LoVo (cell line): ENCODE measurements at places on chromosomes 2 and 18.

DNA sequence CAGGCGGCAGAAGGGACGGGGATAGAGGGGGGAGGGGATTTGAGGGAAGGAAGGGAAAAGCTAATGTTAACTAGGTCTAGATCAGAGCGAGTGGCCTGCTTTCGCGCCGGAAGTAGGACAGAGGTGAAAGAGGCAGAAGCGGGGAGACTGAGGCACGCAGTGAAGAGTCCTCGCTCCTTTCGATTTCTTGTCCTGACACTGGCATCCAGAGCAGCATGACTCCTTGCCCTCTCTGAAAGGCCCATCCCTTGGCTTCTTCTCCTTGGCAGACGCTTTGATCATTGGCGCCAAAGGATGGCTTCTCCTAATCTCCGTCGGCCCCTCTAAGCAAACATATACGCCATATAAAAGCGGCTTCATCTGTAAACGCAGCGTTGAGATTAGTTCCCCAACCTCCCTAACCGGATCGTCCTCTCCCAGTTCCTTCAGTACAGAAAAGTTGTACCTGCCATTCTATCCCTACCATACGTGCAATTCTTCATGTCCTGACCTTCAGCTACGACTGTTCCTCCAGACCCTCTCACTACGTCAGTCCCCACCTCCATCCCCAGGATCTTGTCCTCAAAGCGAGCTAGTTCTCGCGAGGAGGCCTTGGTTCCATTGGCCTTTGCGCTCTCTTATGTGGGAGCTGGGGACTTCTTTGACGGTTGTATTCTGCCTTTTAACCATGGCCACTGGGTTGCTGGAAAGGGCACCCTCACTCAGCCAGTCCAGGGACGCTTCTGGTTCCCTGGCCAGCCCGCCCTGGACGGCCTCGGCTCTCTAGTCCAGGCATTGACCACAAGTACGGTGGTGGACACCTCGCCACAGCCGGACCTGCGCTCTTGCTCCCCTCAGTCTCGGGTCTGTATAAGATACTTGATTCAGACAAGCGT lies 857 bp upstream of the NEUROD1 start:
- DNase-seq = no peak

DNA sequence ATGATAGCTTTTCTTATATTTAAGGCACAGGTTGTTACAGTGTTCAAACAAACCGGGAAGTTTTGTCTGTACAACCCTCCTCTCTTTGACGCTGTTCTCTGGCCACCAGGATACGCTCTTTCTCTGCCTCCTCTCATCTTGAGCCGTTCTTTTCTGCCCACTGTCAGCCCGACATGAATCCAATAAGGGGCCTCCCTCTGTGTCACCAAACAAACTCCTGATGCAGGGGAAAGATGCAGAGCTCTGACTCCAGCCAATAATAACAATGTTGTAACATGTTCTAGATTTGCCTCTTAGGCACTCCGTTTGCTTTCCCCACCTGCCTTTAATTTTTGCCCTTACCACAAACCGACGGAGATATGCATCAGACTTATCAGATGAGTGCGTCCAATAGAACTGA lies 449.3 kb downstream of the SLC4A3 start:
- no peak for DNase-seq

DNA sequence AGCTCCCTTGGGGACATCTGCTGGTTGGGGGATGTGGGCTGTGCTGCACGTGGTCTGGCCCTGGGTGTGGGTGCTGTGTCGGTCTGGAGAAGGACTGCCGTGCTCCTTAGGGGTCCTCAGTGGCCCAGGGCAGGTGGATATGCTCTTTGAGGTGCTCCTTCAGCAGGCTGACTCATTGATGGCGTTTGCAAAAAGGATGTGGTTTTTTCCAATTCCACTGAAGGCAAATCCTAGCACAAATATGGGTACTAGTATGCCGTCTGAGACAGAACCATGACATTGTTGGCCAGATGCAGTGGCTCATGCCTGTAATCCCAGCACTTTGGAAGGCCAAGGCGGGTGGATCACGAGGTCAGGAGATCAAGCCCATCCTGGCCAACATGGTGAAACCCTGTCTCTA lies 3.3 kb downstream of the PPP1R7 start:
- no peak for DNase-seq

DNA sequence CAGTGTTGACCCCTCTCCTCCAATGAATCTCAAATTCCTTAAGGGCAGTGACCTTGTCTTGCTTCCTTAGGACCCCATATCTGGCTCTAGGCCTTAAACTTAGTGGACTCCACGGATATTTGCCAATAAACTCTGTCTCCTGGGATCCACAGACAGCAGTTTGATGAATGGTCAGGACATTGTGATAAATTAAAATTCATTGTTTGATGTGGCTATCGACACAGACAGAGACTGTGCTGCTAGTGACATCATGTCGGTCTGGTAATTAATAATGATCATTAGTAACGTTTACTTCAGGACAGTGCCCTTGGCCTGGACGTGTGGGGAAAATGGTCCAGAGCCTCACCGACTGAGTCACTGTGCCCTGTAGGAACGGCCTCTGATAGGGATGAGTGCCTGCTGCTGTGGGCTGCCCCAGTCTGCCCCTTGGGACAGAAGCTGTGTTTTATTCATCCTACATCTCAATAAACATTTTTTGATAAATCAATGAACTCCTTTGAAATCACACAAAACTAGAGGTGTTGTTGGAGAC lies 5.2 kb upstream of the SLC35F6 start:
- no peak for DNase-seq

- DNase-seq = no peak
Observed at GRCh38 chr2:213261715-213262114, 22.5 kb upstream of the SPAG16 start.

DNA sequence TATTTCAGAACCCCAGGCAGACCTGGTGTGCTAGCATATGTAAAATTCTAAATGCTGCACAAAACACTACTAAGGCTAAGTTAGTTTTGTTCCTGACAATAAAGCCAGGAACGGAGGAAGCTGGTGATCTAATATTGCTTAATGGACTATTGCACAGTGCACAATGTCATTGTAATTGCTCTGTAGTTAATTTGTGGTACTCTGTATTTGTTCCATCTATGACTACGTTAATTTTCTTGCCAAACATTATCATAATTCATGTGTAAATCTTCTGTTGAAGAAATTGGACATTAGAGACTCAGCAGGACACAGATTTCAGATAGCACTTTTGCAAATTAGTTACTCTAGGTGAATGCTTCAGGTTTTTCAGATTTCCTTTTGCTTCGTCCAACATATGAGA lies 232.3 kb downstream of the RIT2 start:
- no peak for DNase-seq

GRCh38 chr2:237966250-237966564 lies 607 bp upstream of the UBE2F start:
- DNase-seq = no peak

GRCh38 chr2:204312105-204312504 lies 233.2 kb upstream of the PARD3B start:
- DNase-seq = no peak

GRCh38 chr2:105329197-105329554 lies 359 bp downstream of the TGFBRAP1 start:
- DNase-seq = no peak

GRCh38 chr2:148875387-148876051 lies 492 bp downstream of the KIF5C start:
- DNase-seq = no peak

DNA sequence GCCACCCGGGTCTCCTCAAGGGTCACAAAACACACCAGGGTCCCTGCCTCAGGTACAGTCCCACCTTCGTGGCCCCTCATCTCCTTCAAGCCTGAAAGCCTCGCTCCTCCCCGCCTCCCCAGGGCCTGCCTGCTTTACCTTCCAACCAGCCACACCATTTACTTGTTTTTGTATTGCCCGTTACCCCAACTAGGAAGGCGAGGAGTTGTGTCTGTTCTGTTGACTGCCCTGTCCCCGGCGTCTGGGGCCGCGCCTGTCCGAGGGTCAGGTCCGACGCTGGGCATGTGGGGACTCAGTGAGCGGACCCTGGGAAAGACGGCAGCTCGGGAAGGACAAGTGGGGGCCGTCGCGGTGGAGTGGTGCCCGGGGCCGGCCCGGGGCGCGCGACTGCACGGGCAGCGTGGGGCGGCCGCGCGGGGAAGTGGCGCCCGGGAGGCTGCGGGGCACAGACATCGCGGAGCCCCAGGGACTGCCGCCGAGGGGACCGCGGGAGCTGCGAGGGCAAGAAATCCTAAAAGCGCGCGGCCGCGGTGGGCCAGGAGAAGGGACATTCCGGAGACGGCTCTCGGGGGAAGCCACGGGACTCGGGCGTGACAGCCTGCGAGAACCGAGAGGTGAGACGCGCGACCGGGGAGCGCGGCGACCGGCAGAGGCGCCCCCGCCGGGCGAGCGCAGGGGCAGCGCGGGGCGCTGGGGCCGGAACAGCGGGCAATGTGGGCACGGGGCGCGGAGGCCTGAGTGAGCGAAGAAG lies 797 bp upstream of the GRHL1 start:
- DNase-seq = peak; percentile 52

- DNase-seq = peak; percentile 83
Observed at GRCh38 chr2:152335016-152335725, at the start of gene FMNL2. Gene FMNL2 (plus strand): TSS chr2:152335174.

- DNase-seq = no peak
Observed at GRCh38 chr2:158153270-158154015, 51.8 kb downstream of the UPP2 start.

DNA sequence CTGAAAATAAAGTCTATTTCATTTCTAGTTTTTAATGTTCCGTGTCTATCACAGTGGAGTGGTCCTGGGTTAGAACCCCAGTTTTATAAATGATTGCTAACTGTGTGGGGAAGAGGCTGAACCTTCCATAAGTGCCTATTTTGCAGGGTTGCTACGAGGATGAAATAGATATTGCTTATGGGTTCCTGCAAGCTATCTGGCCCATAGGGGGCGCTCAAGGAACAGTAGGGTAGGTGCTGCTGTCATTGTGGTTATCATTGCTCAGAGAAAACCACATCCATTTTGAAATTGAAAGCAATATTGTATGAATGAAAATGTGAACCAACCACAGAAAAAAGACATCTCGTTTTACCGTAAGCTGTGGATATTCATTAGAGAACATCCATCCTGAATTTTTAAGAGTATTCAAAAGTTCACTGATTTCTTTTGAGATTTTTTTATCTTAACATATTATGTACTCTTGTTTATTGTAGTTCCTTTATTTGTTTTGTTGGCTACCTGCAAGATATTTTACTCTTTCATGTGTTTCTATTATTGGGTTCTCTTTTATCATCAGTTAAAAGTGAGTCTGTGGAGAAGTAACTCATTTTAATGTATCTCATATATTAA lies 261.6 kb downstream of the NAPG start:
- DNase-seq = peak; percentile 65

DNA sequence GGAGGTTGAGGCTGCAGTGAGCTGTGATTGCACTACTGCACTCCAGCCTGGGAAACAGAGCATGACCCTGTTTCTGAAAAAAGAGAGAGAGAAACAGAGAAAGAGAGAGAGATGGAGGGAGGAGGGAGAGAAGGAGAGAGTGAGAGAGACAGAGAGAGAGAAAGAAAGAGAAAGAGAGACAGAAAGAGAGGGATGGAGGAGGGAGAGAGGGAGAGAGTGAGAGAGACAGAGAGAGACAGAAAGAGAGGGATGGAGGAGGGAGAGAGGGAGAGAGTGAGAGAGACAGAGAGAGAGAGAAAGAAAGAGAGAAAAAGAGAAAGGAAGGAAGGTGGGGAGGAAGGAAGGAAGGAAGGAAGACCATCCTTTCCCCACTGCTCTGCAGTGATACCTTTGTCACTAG lies 48.1 kb upstream of the ACKR3 start:
- no peak for DNase-seq

DNA sequence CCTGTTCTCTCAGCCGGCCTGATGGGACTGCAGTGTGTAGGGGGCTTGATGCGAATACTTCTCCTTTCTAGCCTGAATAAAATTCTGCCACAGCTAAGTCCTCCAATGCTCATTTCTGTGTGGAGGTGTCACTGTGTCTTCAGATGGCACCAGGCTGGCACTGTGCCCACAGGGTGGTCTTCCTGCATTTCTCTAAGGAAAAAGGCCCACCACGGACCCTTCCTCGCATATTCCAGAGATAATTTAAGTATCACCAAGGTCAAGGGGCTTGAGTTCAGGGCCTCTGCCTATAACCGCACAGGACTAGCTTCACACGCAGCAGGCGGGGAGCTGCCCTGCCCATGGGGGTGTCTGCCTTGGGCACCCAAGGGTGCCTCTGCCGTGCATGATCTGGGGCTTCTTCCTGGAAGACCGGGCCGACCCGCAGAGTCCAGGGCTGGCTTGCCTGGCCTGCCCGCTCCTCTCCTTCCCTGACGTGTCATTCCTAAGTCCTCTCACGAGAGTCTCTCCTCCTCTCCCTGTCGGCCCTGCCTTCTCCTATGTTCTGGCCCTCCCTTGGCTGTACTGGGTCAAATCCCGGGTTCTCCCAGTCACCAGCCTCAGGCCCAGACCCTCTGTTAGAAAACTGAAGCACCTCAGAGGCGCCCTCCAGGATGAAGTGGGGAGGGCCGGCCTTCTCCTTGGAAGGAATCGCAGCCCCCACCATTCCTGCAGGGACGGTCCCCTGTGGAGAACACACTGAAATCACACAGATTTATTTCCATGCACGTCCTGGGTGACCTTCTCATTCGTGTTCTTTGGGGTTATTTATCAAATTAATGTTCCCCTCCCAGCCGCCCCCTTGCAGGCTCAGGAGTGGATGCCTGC lies 48.9 kb upstream of the PXDN start:
- DNase-seq = no peak

- DNase-seq = no peak
Observed at GRCh38 chr2:233600386-233600785, 17.0 kb upstream of the UGT1A8 start.

GRCh38 chr2:71679491-71679890 lies 226.1 kb downstream of the DYSF start:
- DNase-seq = no peak

DNA sequence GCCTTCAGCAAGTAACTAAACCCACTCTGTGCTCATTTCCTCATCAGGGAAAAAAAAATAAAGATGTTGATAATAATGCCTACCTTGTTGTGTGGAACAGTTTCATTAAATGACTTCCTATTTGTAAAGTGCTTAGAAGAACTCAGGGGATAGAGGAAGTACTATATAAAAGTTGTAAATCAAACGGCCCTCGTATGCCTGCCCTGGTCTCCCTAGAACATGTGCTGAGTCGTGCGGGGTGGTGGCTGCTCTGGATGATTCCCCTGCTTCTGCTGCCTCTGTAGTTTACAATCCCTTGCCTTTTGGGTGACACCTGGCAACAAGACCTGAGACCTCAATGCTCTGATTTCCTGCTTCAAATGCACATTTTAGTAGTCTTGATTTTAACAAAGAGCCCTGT lies 170.0 kb downstream of the CERS6 start:
- peak; percentile 33 for DNase-seq

GRCh38 chr2:207467716-207468347 lies 61.9 kb upstream of the CREB1 start:
- no peak for DNase-seq

- DNase-seq = peak; percentile 8
Observed at GRCh38 chr18:31596081-31596872, 4.6 kb downstream of the TTR start.

- DNase-seq = no peak
Observed at GRCh38 chr2:189409647-189410046, 31.6 kb upstream of the WDR75 start.

GRCh38 chr18:23682472-23682871 lies 6.8 kb upstream of the LAMA3 start:
- DNase-seq = no peak
